Kidney capillary endothelial cell (primary cell): ENCODE measurements at places on chromosomes 12 and 14.

GRCh38 chr14:30756594-30756993 is 117.8 kb upstream of the COCH start:
- no peak for DNase-seq

GRCh38 chr14:75968456-75968855 is 13.3 kb downstream of the TGFB3 start:
- DNase-seq: no peak

DNA sequence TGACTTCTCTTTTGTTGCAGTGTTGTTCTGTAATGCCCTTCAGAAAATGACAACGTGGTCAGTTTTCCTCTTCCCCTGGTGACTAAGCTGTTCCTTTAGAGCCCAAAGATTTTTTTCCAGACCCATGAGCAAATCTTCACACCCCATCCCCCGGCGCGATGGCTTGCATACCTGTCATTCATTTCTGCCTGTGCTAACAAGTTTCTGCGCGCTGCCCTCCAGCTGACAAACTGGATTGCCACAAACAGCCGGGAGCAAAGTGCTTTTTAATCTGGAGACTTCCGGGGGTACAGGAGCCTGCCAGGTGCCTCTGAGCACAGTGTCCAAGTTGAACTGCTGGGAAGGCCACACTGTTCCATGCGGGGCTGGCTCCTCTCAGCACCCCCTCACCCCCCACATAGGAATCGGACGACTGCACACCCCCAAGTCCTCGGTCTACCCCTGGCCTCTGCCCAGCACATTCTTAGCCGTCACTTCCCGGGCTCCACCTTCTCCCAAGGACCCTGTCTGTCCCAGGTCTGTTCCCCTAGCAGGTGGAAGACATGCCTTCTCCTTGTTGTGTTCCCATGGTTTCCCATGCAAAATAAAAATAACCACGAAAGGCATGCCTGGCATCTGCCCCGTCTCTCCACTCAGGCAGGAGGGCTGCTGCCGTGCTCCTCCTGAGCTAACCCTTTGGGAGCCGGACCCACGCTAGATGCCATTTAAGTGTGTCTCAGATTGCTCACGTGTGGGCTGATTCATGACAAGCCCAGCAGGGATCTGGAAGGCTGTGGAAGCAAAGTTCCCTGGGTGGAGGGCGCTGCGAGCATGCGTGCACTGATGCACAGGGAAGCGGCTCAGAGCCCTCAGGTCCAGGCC is 14.1 kb downstream of the RILPL1 start:
- peak; percentile 42 for DNase-seq

GRCh38 chr14:73663548-73664212 is 18.9 kb downstream of the DNAL1 start:
- no peak for DNase-seq

GRCh38 chr12:23139026-23139425 is 514.1 kb downstream of the ETNK1 start:
- DNase-seq: no peak

GRCh38 chr12:23585782-23586163 is 363.7 kb downstream of the SOX5 start:
- DNase-seq: no peak

DNA sequence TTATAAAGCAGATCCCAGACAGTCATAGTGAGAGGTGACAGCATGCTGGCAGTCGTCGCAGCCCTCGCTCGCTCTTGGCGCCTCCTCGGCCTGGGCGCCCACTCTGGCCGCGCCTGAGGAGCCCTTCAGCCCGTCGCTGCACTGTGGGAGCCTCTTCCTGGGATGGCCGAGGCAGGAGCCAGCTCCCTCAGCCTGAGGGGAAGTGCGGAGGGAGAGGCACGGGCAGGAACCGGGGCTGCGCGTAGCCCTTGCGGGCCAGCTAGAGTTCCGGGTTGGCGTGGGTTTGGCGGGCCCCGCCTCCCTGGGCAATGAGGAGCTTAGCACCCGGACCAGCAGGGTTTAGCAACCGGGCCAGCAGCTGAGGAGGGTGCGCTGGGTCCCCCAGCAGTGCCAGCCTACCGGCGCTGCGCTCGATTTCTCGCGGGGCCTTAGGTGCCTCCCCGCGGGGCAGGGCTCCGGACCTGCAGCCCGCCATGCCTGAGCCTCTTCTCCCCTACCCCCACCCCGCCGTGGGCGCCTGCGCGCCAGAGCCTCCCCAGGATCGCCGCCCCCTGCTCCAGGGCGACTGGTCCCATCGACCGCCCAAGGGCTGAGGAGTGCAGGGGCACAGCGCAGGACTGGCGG is 451.2 kb upstream of the DCN start:
- no peak for DNase-seq

GRCh38 chr14:28754209-28754985 is 12.2 kb upstream of the FOXG1 start:
- peak; percentile 52 for DNase-seq

GRCh38 chr14:74476607-74477006 is 16.5 kb downstream of the NPC2 start:
- DNase-seq: no peak

- no peak for DNase-seq
Measured at GRCh38 chr12:12378616-12379015, 21.7 kb downstream of the BORCS5 start.

DNA sequence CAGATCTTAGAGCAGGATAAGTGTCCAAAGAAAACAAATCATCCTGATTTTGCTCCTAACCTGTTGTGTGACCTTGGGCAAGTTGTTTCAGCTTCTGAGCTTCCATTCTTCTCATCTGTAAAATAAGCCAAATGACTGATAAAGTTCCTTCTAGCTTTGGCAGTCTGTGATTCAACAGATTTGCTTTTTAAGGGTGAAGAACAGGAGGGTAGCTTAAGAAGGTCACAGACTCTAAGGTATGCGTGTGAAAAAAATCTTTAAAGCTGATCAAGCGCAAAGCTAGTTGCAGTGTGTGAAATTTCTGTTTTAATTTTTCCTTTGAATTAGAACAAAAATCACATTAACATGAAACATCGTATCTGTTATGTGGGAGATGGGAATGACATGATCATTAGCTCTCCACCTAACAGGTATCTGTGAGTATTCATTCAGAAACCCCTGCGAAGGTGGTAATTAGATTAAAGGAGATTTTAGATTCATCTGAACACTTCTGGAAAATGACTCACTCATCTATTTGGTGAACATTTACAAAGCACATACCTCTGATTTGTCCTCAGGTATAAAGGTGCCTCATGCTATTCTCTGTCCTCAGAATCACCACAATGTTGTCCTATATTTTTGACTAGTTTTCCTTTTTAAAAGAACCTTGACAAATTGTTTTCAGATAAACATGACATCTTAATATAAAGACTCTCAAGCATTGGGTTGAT is 131.9 kb upstream of the CPM start:
- DNase-seq: no peak

GRCh38 chr12:99130808-99131553 is 485.9 kb downstream of the APAF1 start:
- no peak for DNase-seq

- DNase-seq: no peak
Measured at GRCh38 chr12:49309386-49309785, 13.7 kb upstream of the TROAP start.

- no peak for DNase-seq
Measured at GRCh38 chr14:85468816-85469215, 61.1 kb upstream of the FLRT2 start.

GRCh38 chr14:40204441-40205175 is 772.4 kb upstream of the FBXO33 start:
- DNase-seq: no peak

DNA sequence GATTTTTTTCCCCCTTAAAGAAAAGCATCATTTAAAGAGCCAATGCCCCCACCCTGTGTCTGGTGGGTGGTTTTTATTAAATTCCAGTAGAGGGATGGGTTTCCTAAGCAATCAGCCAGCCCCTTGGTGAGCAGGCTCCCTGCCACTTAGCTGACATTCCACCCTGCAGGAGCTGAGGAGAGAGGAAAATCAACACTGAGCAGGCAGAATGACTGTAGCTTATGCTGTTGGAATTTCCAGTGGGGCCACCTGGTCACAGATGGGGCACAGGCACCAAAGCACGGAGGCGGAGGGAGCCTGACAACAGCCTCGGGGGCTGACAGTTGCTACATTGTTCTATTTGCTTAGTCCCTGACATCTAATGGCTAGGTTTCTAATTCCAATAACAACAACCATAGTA is 127.7 kb downstream of the TMEM30B start:
- no peak for DNase-seq

GRCh38 chr14:92982956-92983355 is 60.0 kb downstream of the CHGA start:
- no peak for DNase-seq

DNA sequence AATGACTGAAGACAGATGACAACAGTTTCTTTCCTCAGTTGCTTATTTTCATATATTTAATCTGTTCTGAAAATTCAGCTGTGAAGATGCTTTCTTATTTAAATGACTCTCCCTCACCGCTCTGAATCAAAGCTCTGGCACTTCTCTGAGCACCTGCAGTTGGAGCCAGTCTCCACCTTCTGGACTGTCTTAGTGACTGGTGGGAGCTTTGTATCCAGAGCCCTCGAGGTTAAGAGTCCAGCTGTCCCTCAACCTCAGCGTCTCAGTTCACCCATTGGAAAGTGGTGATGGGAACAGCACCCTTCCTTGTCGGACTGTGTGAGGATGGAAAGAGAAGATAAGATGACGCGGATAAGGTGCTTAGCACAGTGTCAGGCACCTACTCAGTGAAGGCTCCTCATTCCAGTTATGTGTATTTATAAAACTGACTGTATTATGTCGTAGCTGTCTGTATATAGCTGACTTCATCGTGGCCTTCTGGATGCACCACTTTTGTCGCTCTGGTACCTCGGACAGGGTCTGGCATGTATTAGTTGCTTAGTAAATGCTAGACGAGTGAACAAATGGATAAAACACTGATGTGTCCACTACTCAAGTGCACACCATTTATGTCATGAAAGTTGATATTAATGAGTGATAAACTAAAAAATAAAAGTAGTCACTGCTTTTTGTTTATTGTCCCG is 34.5 kb downstream of the ELK3 start:
- no peak for DNase-seq

DNA sequence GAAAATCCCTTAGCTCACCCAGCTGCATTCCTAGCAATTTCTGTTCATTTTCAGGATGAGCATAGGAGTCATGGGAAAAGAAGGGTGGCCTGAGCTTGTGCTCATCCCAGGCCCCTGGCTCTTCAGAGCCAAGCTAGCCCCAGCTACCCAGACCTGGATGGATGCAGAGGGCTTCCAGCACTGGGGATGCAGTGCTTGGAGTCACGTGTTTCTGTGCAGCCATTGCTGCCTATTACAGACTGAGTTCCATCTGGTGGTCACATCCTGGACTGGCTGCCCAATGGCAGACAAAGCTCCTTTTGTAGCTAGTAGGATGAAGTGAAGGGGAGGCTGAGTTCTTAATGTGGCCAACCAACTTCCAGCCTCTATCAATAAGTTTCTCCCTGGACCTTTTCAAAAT is 54.2 kb upstream of the JDP2 start:
- DNase-seq: no peak

- peak; percentile 30 for DNase-seq
Measured at GRCh38 chr12:22631863-22632463, 7.0 kb downstream of the ETNK1 start.

DNA sequence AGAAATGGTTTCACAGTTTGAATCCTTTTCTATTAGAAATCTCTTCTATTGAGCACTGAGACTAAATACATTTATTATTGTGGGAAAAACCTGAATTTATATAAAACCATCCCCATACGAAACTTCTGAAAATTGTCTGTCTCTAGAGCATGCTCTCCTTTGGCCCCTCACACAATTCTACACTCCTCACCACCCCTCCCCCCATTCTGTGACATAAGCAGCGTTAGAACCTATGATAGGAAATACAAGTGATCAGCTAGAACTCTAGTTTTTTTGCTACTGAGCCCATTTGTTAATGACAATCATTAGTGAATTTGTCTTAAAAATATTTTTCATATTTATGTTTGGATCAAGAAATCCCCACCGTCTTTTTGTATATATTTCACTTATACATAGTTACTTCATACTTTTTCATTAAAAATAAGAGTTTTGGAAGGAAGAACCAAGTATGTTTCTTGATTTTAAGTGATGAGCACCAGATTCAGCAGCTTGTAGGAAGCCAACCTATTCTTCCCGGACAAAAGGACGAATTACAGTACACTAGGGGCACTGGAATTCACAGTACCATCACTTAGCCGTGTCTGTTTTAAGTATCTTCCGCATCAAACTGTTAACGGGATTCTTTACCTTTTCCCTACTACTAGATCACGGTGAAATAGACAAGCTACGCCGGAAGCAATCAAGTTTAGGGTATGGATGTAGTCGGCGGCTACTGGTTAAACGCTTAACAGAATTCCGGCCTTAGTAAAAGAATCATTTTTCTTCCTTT is 724 bp downstream of the GTSF1 start:
- no peak for DNase-seq

GRCh38 chr12:47725893-47726292 is 603 bp upstream of the ENDOU start:
- DNase-seq: no peak

- DNase-seq: no peak
Measured at GRCh38 chr12:104957719-104958000, 430 bp downstream of the SLC41A2 start.

DNA sequence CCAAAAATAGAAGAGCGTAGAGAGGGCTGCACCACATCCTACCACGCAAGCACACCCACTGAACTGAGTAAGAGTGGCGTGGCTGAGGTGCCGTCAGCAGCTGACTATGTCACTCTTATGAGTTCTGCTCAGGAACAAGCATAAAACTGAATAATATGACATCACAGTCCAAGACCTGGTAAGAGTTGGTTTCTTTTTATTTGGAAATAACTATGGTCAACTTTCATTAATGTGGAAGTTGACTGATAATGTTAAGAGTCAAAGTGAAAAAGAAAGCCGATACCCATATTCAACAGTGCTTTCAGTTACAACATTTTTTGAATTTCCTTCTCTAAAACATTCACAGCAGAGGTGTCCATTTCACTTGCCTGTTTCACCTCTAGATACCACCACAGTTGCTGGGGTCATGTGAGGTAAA is 44.6 kb downstream of the GNS start:
- DNase-seq: no peak

GRCh38 chr14:77458249-77458950 is 507 bp downstream of the AHSA1 start:
- DNase-seq: peak; percentile 26

- no peak for DNase-seq
Measured at GRCh38 chr12:105428793-105429395, 98.4 kb downstream of the C12orf75 start.

DNA sequence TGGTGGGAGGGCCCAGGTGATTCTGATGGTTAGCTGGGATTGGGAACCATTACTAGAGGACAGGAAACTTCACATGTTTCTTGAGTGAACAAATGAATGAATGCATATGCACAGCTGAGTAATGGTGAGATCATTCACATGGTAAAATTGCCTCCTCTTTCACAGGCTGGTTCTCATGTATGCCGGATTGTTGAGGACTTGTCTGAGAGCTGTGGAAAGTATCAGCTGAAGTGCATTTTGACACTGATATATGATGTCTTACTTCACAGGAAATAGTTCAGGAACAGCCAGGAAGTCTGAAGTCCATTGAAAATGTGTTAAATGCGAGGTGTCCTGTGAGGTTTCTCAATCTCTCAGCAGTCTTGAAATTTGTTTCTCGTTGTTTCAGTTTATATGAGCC is 77.6 kb upstream of the DACT1 start:
- peak; percentile 46 for DNase-seq
